ENCODE measurements at places on chromosomes 1 and 21. TPM values are rescaled to one million over a fixed set of nuclear protein-coding genes. Genes with fewer than 3 reads are reported as not detected.

DNA sequence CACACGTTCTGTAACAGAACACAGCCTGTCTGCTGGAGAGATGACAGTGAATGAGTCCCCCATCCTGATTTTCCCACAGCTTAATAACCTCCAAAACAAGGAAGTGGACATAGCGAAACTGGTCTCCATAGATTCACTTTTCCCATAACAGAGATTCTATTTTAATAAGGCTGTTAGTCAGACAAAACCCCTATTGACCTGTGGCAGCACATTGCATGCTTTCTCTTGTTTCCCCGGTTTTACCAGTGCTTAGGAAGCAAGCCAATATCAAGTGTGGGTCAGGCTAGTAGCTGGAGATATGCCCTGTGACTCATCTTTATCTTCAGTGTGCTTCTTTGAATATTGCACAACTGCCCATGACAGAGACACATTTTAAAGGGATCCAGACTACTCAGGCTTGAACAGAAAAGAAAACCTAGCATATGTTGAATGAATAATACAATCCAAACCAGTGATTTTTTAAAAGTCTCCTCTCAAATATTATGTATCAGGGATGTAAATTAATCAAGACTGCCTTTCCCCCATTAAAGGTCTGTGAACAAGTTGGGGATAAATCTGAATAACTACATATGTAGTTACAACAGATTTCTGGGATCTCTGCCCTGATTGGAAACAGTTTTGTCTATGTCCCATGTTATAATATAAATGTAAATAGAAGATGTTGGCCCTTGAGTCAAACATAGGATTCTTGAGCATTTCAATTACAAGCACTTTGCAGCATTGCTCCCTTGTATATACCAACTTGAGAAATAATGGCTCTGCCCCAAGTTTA lies 11.9 kb upstream of the CLDN8 start:
- no peak for DNase-seq

- no peak for DNase-seq
Measured at GRCh38 chr1:56501888-56502287, 77.5 kb downstream of the PLPP3 start.

DNA sequence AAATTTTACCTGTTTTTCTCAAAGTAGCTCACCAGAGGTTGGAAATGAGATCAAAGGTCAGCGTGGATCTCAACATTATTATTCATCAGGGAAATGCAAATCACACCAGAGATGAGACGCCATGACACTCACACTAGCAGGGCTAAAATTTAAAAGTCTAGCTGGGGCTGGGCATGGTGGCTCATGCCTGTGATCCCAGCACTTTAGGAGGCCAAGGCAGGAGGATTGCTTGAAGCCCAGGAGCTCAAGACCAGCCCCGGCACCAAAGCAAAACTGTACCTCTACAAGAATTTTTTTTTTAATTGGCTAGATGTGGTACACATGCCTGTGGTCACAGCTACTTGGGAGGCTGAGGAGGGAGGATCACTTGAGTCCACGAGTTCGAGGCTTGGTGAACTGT lies 41.4 kb upstream of the PCBP3 start:
- no peak for DNase-seq

GRCh38 chr1:187987236-187987776 lies 1158.6 kb downstream of the PLA2G4A start:
- DNase-seq = peak; percentile 21

The CDA gene
- polyA plus RNA-seq = not detected
